ENCODE measurements at places on chromosomes 4 and X. TPM values are rescaled to one million over a fixed set of nuclear protein-coding genes. Genes with fewer than 3 reads are reported as not detected.

TMEM150C gene
- total RNA-seq: 1.2 TPM

SPOCK3 gene
- under 0.01 TPM for total RNA-seq

ARHGEF6 gene
- 20.5 TPM for total RNA-seq

DMRTC1 gene
- not detected for total RNA-seq

CTAG2 gene
- not detected for total RNA-seq

MAOB gene
- 4.6 TPM for total RNA-seq

IL2 gene
- not detected for total RNA-seq

SERTM2 gene
- under 0.01 TPM for total RNA-seq

IL15 gene
- 14.9 TPM for total RNA-seq

DRP2 gene
- 0.50 TPM for total RNA-seq

MAP7D2 gene
- total RNA-seq: under 0.01 TPM

UGT2B10 gene
- not detected for total RNA-seq

CT45A6 gene
- not detected for total RNA-seq

USP46 gene
- total RNA-seq: 14.4 TPM

FAM9C gene
- under 0.01 TPM for total RNA-seq

GAB1 gene
- total RNA-seq: 10.6 TPM

ABCG2 gene
- total RNA-seq: 1.3 TPM

RS1 gene
- total RNA-seq: not detected

ABLIM2 gene
- 0.66 TPM for total RNA-seq

NWD2 gene
- not detected for total RNA-seq

ZCCHC18 gene
- total RNA-seq: 1.3 TPM

CBLL2 gene
- not detected for total RNA-seq

Measured in fibroblast of lung (primary cell).